ENCODE measurements at places on chromosomes 13 and 19.
A peak's percentile ranks its signal among the peaks of the same experiment; 100 is the strongest.

- DNase-seq: no peak
Observed at GRCh38 chr13:112767506-112768471, 78.0 kb downstream of the ATP11A start.

- no peak for DNase-seq
Observed at GRCh38 chr13:103663996-103664395, 597.8 kb upstream of the SLC10A2 start.

DNA sequence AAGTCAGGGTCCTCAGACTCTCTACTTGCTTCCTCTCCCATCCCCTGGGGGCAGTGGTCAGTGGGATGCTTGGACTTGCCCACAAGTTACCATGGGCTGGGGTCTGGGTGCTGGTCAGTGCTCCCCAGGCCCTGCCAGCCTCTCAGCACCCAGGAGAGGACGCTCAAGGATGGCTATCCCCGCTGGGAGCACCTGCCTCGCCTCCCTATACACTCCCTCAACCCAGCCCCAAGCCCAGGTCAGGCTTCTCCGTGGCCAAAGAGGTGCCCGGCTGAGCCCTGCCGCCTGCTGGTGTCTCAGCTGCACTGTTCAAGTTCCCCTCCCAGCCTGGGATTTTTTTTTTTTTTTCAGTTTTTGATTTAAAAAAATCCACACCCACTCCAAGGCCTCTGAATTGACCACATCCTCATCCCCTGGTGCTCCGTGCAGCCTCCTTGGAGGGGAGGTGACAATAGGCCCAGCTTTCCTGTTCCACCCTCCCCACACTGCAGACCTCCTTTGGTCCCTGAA lies 10.8 kb downstream of the F2RL3 start:
- DNase-seq: no peak

DNA sequence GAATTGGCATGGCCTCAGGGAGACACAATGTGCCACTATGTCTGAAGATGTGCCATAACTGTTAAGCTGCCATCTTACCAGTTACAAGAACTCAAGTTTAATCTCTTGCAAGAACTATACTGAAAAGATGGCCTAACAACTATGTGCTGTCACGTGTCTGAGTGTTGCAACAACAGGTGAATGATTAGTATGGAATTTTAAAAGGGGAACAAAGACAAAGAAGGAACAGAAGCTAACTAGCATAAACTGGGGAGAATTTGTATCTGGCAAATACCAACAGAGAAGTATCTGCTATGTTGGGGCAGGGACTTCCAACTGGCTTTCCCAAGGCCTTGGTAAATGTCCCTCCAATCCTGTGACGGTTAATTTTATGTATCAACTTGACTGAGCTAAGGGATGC lies 11.5 kb upstream of the ACOD1 start:
- DNase-seq: no peak

DNA sequence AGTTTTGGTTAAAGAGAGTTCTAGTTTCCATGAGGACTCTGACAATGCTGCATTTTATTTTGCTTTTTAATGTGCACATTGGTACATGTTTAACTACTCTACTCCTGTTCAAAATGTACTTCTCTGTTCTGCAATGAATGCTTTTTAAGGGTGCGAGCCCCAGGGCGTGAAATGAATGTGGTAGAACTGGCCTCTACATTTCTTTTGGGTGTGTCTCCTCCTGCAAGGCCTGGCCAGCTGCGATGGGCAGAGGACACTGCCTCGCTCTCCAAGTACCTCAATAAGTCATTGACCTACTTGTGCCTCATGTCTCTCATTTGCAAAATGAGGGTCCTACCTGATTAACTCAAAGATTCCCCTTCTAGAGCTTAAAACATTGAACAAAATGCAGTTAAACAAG lies 6.7 kb downstream of the RGS9BP start:
- no peak for DNase-seq

DNA sequence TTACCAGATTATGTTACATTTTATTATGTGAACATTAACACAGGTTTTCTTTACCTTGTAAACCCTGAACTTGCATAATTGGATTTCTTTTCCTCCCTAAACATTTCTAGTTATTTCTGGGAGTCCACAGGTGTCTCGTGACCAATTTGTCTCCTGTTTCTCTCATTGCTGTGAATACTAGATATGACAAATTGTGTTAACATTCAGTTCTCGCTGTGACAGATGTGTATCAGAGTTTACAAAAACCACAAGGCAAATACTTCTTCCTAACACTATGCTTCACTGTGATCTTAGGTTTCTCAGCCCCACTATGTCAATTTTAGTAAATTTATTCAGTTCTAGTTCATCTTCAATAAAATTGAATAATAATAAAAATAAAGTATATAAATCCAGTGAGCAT lies 1554.9 kb downstream of the EFNB2 start:
- DNase-seq: no peak

GRCh38 chr19:21328406-21328805 lies 804 bp downstream of the ZNF708 start:
- no peak for DNase-seq

DNA sequence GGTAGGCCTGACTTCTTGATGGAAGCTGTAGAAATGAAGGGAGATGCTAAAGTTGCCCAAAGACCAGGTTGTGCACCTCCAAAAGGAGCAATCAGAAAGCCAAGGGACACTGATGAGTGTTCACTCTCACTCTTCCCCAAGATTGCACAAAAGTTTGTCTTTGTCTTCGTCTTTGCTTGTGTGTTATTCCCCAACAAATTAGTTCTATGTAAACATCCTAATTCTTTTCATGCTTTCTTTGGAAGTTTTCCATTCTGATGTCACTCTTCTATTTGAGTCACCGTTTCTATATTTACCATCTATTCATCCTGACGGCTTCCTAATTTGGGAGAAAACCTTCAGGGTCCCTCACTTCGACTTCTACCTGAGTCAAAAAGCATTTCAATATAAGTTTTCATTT lies 3.7 kb upstream of the TMEM272 start:
- DNase-seq: no peak

DNA sequence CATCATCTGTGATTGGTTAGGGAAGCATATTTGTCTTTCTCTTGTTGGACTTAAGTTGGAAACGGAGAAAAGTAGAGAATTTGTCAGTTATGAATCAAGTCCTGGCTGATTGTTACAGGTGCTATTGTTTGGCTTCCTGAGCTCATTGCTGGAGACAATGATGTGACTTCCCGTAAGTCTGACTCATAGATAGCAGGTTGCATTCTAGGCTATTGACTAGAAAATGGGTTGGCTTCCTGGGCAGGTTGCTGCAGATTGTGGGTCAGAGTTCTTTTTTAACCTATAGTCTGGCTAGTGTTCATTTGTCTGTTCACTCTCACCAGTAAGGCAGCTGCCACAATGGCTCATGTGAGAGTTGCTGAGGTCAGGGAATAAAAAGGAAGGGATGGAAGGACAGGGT lies 101.5 kb downstream of the CCNA1 start:
- no peak for DNase-seq

- peak; percentile 57 for DNase-seq
Observed at GRCh38 chr13:41960637-41961465, at the start of gene VWA8. Gene VWA8, minus strand, starts transcription at chr13:41961109. Its CDS starts 94 bp downstream, at chr13:41961015.

DNA sequence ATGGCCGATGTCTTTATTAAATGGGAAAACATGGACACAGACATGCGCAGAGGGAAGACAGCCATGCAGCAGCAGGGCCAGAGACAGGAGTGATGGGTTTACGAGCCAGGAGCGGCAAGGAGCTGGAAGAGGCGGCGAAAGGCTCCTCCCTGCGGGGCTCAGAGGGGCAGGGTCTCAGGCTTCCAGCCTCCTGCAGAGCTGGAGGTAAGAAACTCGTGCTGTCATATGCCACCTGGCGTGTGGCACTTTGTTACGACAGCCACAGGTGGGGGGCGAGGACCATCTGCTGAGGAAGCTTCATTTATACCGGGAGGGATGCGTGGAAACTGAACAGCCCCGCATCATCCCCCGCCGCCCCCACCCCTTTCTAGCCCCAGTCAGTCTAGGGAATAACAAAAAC lies 52.0 kb upstream of the SPACA7 start:
- DNase-seq: no peak

GRCh38 chr19:37997911-37998344 lies 90.9 kb downstream of the SIPA1L3 start:
- no peak for DNase-seq

- no peak for DNase-seq
Observed at GRCh38 chr13:43263047-43263446, 239.7 kb downstream of the DNAJC15 start.

GRCh38 chr19:58450856-58451357 lies 515 bp upstream of the ZNF324B start:
- DNase-seq: no peak

GRCh38 chr13:98415326-98416070 lies 161.4 kb downstream of the STK24 start:
- no peak for DNase-seq

- DNase-seq: no peak
Observed at GRCh38 chr13:33828431-33829129, 10.6 kb downstream of the RFC3 start.

All from amygdala (tissue), 56 donors.